Activated naive CD4-positive, alpha-beta T cell treated with anti-CD3 and anti-CD28 coated beads, Interleukin-2, amount 50 U/mL, for 16 hours (primary cell): ENCODE measurements at places on chromosomes 1 and 21.
A peak's percentile ranks its signal among the peaks of the same experiment; 100 is the strongest.

- DNase-seq: no peak
These were observed 36.2 kb upstream of the DMBX1 start for GRCh38 chr1:46453449-46453848.

- DNase-seq: no peak
These were observed 1078.3 kb downstream of the NCAM2 start for GRCh38 chr21:22076471-22076870.

DNA sequence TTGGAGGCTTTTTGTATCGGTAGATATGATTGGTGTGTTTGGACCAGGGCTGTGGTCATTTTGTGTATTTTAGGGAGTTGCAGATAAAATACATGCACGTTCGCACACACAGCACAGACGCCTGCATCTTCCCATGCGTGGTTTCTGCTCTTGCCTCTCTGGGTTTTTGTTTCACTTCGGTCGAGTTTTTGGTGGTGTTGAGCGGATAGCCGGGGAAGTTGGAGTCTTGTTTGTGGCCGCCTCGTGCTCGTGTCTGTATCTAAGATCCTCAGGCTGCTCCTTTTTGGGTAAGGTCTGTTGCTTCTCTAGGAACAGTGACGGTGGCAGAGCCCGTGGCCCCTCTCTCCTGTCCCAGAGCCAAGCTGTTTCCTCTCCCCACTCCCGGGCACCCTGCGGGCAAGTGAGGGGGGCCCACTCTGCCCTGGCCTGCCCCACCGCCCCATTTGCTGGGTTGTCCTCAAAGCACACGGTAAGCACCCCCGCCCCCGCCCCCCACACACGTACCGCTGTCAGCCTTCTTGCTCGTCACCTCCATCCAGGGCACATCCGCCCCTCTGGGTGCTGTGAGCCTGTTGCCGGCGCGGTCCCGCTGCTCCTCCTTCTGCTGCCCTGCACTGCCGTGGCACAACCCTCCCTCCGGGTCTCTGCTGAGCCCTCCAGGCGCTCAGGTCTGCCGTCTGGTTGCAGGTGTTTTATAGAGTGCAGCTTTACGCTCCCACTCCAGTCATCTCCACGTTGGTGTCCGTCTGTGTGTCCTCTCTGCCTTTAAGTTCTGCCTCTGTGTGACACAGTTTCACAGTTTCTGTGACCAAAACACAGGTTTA is 51.9 kb downstream of the AGPAT3 start:
- peak; percentile 67 for DNase-seq

GRCh38 chr21:46071082-46071481 is 26.8 kb upstream of the COL6A2 start:
- no peak for DNase-seq

DNA sequence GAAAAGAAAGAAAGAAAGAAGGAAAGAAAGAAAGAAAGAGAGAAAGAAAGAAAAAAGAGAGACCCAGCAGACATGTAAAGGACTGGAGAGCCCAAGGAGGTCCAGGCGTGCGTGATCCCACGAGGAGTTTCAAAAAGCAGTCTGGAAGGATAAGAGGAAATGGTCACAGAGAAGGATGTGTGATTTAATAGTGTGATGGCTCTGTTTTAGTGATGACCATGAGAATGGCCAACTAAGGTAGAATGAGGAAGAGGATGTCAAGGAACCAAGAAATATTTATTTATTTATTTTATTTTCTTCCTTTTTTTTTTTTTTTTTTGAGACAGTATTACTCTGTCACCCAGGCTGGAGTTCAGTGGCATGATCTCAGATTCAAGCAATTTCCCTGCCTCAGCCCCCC is 25.5 kb downstream of the PTGS2 start:
- no peak for DNase-seq

- DNase-seq: no peak
These were observed 9.1 kb upstream of the IER5 start for GRCh38 chr1:181079382-181079781.

DNA sequence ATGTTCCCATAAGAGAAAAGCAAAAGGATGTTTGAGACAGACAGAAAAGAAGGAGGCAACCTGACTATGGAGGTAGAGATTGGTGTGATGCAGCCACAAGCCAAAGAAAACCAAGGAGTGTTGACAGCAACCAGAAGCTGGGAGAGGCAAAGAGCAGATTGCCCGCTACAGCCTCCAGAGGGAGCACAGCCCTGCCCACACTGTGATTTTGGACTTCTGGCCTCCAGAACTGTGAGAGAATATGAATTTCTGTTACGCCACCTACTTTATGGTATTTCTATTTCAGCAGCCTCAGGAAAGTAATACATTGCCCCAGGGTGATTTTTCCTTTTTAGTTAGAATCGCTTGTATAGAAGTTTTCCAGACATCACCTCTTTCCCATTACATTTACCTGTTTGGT is 28.4 kb downstream of the SLAMF6 start:
- DNase-seq: no peak

- peak; percentile 33 for DNase-seq
These were observed 730 bp downstream of the CDC42 start for GRCh38 chr1:22053017-22053860.
